Lower lobe of right lung (tissue), 2 donors: ENCODE measurements at places on chromosomes 6 and 20. TPM values are rescaled to one million over a fixed set of nuclear protein-coding genes. Genes with fewer than 3 reads are reported as not detected.

- H3K4me1 ChIP-seq: no peaks in the 10 kb centered on the region
- H3K27me3 ChIP-seq: no peaks in the 10 kb centered on the region
- H3K27ac ChIP-seq: no peak overlapping the region
- H3K4me3 ChIP-seq: no peak overlapping the region
- H3K36me3 ChIP-seq: peaks cover 78% of the 10 kb centered on the region
- no peak for DNase-seq
Observed at GRCh38 chr6:112144145-112144926, 56.9 kb downstream of the FAM229B start.

KIAA0408 gene
- total RNA-seq: 55.1 TPM

- no peak for DNase-seq
- no peak overlapping the region for H3K27ac ChIP-seq
- peaks cover 4% of the 10 kb centered on the region for H3K4me1 ChIP-seq
- no peaks in the 10 kb centered on the region for H3K27me3 ChIP-seq
- no peak overlapping the region for H3K4me3 ChIP-seq
Observed at GRCh38 chr6:77290798-77291197, 172.5 kb downstream of the HTR1B start.

VIP gene
- total RNA-seq: 1.5 TPM

DNA sequence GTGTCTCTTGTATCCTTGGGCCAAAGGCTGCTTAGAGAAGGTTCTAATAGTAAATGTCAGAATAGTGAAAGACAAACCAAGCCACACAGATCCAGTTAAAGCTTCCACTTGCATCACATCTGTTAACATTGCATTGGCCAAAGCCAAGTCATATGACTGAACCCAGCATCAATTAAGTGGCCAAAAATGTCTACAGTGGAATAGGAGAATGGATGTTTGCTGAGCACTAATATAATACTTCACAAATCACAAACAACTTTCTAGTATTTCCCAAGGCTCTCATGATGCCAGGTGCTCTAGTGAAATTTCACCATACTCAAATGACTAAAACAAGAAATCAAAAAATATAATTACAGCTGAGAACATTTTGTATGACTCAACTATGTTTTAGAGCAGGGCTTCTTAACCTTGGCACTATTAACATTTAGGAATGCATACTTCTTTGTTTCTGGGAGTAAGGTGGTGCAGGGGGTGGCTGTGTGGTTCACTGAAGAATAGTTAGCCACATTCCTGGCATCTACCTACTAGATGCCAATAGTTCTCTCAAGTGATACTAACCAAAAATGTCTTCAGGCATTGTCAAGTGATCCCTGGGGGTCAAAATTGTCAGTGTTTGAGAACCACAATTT lies 148.0 kb upstream of the SPTLC3 start:
- no peaks in the 10 kb centered on the region for H3K4me1 ChIP-seq
- no peak overlapping the region for H3K27ac ChIP-seq
- H3K36me3 ChIP-seq: no peaks in the 10 kb centered on the region
- H3K27me3 ChIP-seq: no peaks in the 10 kb centered on the region
- no peak for DNase-seq
- H3K4me3 ChIP-seq: no peak overlapping the region

DNA sequence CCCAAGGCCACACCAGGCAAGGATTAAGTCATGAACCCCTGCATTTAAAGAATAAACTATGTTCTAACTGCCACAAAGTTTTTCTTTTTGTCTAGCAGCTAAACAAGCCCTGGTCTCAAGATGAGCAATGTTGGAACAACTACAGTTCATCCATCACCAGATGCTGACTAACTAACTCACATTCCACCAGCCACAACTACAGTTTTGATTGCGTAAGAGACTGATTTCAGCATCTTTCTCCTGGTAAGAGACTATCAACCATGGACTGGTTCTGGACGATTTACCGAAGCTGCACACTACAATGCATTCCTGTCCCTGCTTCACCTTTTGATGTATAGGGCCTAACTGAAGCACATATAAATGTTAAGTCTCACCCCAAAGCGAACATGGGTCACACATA lies 43.0 kb downstream of the F13A1 start:
- no peak for DNase-seq
- no peak overlapping the region for H3K27ac ChIP-seq
- H3K4me1 ChIP-seq: no peaks in the 10 kb centered on the region
- no peaks in the 10 kb centered on the region for H3K36me3 ChIP-seq
- no peaks in the 10 kb centered on the region for H3K27me3 ChIP-seq

GRCh38 chr20:63690003-63690897 lies 6.2 kb upstream of the TNFRSF6B start:
- H3K27me3 ChIP-seq: no peaks in the 10 kb centered on the region
- DNase-seq: no peak
- peaks cover 55% of the 10 kb centered on the region for H3K4me1 ChIP-seq
- no peak overlapping the region for H3K4me3 ChIP-seq

GRCh38 chr6:4258733-4259132 lies 123.4 kb upstream of the ECI2 start:
- H3K27ac ChIP-seq: no peak overlapping the region
- H3K4me3 ChIP-seq: no peak overlapping the region
- no peak for DNase-seq
- H3K36me3 ChIP-seq: no peaks in the 10 kb centered on the region
- H3K4me1 ChIP-seq: peaks cover 5% of the 10 kb centered on the region

DNA sequence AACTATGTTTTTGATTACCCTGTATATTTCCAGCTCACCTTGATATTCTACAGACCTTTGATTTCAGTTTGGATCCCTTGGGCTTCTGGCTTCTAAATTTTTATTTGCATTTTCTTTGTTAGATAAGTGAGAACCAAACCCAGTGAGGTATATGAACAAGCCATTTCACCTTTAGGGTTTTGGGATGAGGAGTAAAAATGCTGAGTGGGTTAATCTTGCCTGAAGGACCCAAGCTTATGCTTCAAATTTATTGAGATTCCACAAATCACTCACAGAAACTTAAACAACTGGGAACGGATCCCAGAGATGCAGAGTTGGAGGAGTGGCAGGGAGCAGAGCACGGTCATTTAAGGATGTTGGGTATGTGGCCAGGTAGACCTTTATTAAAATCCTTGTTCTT lies 263.3 kb upstream of the BMP2 start:
- no peaks in the 10 kb centered on the region for H3K36me3 ChIP-seq
- no peak for DNase-seq
- H3K4me1 ChIP-seq: no peaks in the 10 kb centered on the region
- no peak overlapping the region for H3K27ac ChIP-seq

- H3K4me3 ChIP-seq: no peak overlapping the region
- H3K27me3 ChIP-seq: peaks cover 21% of the 10 kb centered on the region
- H3K27ac ChIP-seq: no peak overlapping the region
- H3K36me3 ChIP-seq: no peaks in the 10 kb centered on the region
- DNase-seq: no peak
- no peaks in the 10 kb centered on the region for H3K4me1 ChIP-seq
Observed at GRCh38 chr20:38692436-38693411, 31.6 kb upstream of the SLC32A1 start.

- H3K27me3 ChIP-seq: no peaks in the 10 kb centered on the region
- H3K27ac ChIP-seq: no peak overlapping the region
- DNase-seq: no peak
- no peaks in the 10 kb centered on the region for H3K36me3 ChIP-seq
- no peak overlapping the region for H3K4me3 ChIP-seq
Observed at GRCh38 chr20:54069501-54069971, 858 bp downstream of the BCAS1 start.

DEFB124 gene
- not detected for total RNA-seq

GRCh38 chr6:170099387-170099786 lies 191.5 kb downstream of the DLL1 start:
- H3K4me1 ChIP-seq: no peaks in the 10 kb centered on the region
- H3K36me3 ChIP-seq: no peaks in the 10 kb centered on the region
- no peak overlapping the region for H3K4me3 ChIP-seq
- peaks cover 7% of the 10 kb centered on the region for H3K27me3 ChIP-seq

ZNF292 gene
- total RNA-seq: 43.1 TPM

APOBEC2 gene
- total RNA-seq: 0.65 TPM

FAM83C gene
- total RNA-seq: not detected

- no peaks in the 10 kb centered on the region for H3K4me1 ChIP-seq
- no peaks in the 10 kb centered on the region for H3K36me3 ChIP-seq
- no peaks in the 10 kb centered on the region for H3K27me3 ChIP-seq
- H3K27ac ChIP-seq: no peak overlapping the region
Observed at GRCh38 chr20:11847827-11848226, 69.9 kb upstream of the BTBD3 start.

PHACTR2 gene
- 115 TPM for total RNA-seq

CRISP3 gene
- 2.5 TPM for total RNA-seq

HINT3 gene
- 28.3 TPM for total RNA-seq

DNA sequence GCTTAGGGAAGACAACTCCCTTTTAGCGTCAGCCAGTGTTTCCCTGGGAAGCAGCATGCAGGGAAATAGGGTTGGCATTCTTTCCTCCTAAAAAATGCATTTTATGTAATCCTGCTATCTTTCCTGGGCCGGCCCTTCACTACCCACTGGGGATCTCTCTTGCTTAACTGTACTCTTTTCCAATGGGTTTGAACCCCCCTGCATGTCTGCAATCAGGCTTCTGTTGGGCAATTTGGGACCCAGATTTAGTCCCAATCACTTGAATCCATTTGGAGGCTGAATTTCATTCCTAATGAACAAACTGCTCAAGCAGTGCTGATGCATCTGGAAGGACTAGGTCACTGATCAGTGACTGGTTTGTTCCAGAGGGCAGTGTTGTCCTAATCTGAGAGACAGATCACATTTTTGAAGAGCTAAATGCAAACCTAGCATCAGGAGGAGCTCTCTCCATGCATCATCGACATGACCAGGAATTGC lies 152.0 kb downstream of the TSHZ2 start:
- no peak overlapping the region for H3K27ac ChIP-seq
- H3K27me3 ChIP-seq: no peaks in the 10 kb centered on the region
- no peak overlapping the region for H3K4me3 ChIP-seq

DNA sequence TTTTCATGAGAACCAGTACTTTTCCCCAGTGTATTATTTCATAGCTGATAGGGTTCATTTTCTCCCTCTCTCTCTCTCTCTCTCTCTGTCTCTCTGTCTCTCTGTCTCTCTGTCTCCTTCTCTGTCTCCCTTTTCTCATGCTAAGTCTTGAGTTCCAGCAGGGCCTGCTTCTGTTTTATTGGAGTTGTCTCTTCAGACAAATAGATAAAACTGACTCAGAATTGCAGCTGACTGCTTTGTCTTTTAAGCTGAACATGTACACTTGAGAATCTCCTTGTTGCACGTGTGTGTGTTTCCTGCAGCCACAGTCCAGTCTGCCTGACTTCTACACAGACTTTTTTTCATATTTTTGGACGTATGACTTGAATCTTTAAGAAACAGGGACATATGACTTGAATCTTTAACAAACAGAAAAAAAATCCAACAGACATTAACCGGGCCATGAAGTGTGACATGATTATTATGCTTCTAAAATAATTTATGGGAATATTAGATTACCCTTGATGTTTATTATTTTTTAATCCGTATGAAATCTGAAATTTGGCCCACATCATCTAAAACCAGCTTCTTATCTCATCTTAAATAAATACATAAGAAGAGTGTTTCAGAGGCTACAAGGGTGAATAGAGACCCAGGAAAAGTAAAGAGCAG lies 71.5 kb downstream of the JAG1 start:
- no peak overlapping the region for H3K4me3 ChIP-seq
- no peak overlapping the region for H3K27ac ChIP-seq
- no peaks in the 10 kb centered on the region for H3K27me3 ChIP-seq
- H3K4me1 ChIP-seq: peaks cover 4% of the 10 kb centered on the region
- H3K36me3 ChIP-seq: peaks cover 8% of the 10 kb centered on the region

HLA-DQA1 gene
- 144 TPM for total RNA-seq

- no peaks in the 10 kb centered on the region for H3K27me3 ChIP-seq
- H3K4me1 ChIP-seq: no peaks in the 10 kb centered on the region
- DNase-seq: no peak
- no peak overlapping the region for H3K27ac ChIP-seq
Observed at GRCh38 chr6:61682562-61682961, 603.5 kb downstream of the KHDRBS2 start.

- H3K4me3 ChIP-seq: no peak overlapping the region
- no peak overlapping the region for H3K27ac ChIP-seq
- no peaks in the 10 kb centered on the region for H3K36me3 ChIP-seq
- DNase-seq: no peak
Observed at GRCh38 chr6:15389765-15390723, 144.2 kb downstream of the JARID2 start.

RAD21L1 gene
- total RNA-seq: not detected

NTSR1 gene
- not detected for total RNA-seq

GRCh38 chr20:19370076-19371075 lies 157.9 kb downstream of the SLC24A3 start:
- H3K4me1 ChIP-seq: no peaks in the 10 kb centered on the region
- no peaks in the 10 kb centered on the region for H3K36me3 ChIP-seq
- no peak overlapping the region for H3K4me3 ChIP-seq
- no peak overlapping the region for H3K27ac ChIP-seq
- DNase-seq: no peak
- no peaks in the 10 kb centered on the region for H3K27me3 ChIP-seq

DNA sequence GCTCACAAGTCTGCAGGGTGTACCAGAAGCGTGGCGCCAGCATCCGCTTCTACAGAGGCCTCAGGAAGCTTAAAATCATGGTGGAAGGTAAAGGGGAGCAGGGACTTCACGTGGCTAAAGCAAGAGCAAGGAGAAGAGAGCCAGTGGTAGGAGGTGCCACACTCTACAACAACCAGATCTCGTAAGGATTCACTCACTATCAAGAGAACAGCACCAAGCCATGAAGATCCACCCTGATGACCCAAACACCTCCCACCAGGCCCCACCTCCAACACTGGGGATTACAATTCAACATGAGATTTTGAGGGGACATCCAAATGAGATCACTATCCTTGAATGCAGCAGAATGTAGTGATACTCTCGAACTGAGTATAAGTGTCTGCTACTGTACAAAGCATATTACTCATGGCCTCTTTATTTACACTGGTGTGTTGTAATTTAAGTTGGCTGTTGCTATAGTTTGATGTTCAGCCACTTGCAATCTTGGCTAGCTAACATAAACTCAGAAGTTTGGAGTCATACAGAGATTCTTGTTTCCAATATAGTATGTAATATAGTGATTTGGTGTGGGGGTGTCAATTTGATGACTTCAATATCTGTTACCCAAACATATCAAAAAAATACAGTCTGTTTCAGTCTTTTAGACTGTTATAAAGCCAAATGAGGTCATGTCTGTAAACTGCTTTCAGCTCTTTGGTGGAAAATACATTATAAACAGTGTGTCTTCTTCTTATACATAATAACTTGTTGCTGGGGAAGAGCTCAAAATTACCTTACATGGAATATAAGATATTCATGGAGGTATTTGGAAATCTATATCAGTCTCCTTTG lies 39.4 kb upstream of the MYLIP start:
- no peak overlapping the region for H3K27ac ChIP-seq
- no peaks in the 10 kb centered on the region for H3K36me3 ChIP-seq
- no peak overlapping the region for H3K4me3 ChIP-seq
- H3K27me3 ChIP-seq: no peaks in the 10 kb centered on the region
- H3K4me1 ChIP-seq: no peaks in the 10 kb centered on the region

- DNase-seq: peak; percentile 56
- peak overlapping the region; percentile 13 for H3K27ac ChIP-seq
- H3K4me3 ChIP-seq: no peak overlapping the region
- peaks cover 79% of the 10 kb centered on the region for H3K4me1 ChIP-seq
Observed at GRCh38 chr6:13427801-13428582, 59.4 kb downstream of the GFOD1 start.

PRICKLE4 gene
- total RNA-seq: 12.1 TPM

GRCh38 chr20:13915284-13915683 lies 75.1 kb downstream of the SEL1L2 start:
- H3K27me3 ChIP-seq: no peaks in the 10 kb centered on the region
- H3K27ac ChIP-seq: no peak overlapping the region
- H3K4me3 ChIP-seq: no peak overlapping the region
- no peaks in the 10 kb centered on the region for H3K4me1 ChIP-seq

ALDH8A1 gene
- 0.86 TPM for total RNA-seq
